ENCODE measurements at places on chromosomes 12 and 14.
A peak's percentile ranks its signal among the peaks of the same experiment; 100 is the strongest.

DNA sequence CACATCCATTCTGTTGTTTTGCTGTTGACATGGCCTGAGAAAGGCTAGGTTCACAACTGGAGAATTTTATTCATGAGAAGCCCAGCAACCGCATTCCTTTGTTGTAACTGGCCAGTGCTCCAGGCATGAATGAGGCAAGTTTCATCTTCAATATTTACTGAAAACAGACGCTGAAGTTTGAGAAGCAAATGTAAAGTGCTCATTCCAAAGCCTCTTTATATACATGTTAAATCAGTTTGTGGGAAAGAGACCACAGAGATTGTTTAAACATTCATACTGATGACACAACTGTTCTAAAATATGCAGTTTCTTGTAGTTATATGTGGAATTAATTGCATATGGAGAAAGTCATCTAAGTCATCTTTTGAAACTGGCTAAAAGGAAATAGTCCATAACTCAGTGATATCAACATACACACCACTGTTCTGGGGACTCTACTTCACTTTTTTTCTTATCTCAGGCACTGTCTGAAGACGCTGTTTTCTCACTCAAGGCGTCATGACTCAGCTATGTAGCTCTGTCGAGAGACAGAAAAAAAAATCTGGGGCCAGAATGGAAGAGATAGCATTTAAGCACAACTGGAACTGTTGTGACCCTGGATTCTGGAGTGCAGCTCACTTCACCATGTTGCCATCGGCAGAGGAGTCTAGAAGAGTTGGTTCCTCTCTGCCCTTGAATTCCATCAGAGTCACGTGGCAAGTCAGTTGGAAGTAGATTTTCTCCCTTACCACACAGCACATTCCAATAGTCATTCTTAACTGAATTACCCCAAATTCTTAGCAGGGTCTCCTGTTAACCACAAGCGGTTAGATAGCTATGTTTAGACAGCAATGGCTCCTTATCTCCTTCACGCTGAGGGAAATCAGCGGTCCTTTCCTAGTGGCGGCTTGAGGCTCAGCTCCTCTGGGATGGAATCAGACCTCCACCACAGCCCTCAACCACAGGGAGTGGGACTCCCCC is 258.4 kb upstream of the HMGA2 start:
- DNase-seq, result peak; percentile 77

DNA sequence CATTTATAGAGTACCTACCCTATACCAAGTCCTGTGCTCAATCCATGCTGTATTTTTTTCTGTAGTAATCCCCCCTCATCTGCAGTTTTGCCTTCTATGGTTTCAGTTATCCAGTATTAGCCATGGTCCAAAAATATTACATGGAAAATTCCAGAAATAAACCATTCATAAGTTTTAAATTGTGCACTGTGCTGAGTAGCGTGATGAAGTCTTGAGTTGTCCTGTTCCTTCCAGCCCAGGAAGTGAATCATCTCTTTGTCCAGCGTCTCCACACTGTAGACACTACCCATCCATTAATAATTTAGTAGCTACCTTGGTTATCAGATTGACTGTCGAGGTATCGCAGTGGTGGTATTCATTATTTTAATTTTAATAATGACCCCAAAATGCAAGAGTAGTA is 54.2 kb downstream of the SUDS3 start:
- DNase-seq, result no peak

- DNase-seq, result no peak
Measured at GRCh38 chr14:32166029-32166428, 35.8 kb upstream of the RNU6-7 start.

DNA sequence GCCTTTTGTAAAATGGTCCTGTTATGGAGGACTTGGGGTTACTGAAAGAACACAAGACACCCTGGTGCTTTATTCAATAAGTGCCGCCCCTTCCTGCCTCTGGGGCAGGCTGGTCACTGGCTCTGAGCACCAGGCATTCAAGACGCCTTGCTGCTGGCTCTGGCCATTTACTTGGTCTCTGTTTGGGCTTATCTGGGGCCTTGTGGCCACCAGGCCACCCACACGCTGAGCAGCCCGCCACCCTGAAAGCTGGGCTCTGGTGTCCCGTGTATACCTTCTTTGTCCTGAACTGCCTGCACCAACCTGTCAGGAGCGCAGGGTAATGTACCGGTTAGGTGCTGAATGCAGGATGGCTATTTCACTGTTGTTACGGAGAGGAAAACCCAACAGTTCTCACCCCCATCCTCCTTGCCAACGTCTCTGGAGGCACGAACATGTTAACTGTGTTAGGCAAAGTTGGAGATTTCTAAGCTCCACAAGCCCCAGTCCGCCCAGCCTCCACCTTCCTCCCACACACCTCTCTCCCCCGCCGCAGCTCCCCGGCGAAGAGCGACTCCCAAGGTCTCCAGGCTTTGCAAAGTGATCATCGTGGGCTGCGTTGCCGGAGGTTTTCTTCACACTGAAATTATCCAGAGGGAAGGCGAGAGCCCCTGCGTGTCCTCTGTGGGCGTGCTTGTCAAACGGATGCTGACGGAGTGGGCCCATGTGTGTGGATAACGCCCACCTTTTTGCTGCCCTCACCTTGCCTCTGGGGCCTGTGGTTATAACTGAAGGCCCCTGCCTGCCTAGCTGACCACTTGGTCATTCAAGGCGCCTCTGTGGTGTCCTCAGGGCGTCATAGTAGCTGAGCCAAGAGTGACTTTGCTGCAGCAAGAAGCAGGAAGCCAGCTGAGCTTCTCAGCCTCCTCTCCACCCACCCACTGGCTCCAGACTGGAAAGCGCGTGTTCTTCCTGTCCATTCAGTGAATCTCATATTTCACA is 18.8 kb upstream of the BEGAIN start:
- DNase-seq, result no peak

DNA sequence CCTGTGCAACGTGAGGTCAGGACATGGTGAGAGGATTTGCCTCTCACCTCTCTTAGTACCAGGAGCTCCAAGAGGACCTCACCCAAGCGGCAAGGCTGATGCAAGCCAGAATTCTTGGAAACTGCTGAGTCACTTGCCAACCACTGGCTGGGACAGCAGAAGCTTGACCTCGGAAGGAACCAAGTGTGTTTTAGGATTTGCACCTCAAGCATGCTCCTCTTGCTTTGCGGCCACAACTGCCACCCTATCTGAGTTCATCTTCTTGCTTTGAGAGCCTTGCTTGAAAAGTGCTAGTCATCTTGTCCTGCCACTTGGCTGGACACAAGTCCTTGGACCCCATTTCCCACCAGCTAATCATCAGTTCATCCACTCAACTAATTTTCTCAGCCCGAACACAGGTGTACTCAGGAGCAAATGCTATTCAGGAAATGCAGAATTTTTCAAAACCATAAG is 195.8 kb downstream of the SLC25A21 start:
- DNase-seq, result peak; percentile 49

DNA sequence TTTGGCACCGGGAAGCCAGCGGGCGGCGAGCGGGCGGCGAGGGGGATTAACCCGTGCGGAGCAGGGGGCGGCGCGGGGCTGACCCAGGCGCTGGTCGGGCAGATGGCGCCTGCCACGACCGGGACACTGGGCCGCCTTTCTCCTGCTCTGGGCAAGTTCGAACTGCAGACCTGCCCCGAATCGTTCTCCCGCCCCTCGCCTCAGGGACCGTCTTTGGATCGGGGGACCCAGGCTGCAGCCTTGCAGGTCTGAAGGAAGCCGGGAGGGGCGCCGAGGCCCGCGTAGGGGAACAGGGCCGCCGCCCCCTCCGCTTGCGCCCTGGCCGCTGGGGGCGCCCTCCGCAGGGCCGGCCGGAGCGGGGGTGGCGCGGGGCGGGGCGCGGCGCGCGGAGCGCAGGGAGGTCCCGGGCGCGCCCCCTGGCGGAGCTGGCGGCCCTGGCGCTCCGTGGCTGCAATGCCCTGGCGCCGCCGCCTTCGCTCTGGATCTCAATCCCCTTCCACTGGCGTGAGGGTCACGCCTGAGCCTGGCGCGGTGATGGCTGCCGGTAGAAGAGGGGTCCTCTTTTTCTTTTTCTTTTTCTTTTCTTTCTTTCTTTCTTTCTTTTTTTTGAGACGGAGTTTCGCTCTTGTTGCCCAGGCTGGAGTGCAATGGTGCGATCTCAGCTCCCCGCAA is 449 bp upstream of the LTBP2 start:
- peak; percentile 90 for DNase-seq

DNA sequence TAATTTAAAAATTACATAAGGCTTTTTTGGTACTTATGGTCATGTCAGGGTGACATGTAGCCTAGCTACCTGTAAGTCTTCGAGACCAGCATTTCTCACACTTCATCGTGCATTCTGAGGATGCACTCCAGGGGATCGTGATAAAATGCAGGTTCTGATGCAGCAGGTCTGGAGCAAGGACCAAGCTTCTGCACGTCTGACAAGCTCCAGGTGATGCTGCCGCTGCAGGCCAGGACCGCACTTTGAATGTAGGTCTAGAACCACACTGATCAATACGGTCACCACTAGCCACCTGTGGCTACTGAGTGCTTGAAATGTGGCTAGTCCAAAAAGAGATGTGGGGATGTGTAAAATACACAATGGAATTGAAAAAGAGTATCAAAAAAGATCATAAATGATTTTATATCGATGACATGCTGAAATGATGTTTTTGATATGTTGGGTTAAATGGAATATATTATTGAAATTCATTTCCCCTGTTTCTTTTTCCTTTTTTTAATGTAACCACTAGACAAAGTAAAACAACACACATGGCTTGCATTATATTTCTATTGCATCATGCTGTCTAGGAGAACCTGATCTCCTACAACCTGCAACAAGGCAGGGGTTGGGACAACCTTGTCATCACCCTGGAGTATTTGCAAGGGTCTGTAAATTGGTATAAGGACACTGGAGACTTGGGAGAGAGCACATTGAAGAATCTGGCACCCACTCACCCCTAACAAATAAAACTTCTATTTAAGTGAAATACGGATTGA is 142.4 kb downstream of the DPF3 start:
- no peak for DNase-seq

DNA sequence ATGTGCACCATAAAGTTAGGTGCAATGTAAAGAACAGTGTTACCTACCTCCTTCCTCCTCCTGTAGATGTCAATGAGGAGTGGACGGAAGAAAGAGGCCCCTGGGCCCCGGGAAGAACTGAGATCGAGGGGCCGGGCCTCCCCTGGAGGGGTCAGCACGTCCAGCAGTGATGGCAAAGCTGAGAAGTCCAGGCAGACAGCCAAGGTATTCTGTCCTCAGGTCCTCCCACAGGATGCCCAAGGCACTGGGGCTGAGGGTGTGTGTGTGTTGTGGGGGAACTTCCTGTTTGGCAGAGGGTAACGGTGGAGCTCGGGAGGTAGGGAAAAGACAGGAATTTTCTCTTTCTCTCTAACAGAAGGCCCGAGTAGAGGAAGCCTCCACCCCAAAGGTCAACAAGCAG is 6.4 kb downstream of the ATN1 start:
- DNase-seq, result no peak

GRCh38 chr14:100304825-100305323 is 1.4 kb downstream of the SLC25A29 start:
- DNase-seq, result peak; percentile 34

DNA sequence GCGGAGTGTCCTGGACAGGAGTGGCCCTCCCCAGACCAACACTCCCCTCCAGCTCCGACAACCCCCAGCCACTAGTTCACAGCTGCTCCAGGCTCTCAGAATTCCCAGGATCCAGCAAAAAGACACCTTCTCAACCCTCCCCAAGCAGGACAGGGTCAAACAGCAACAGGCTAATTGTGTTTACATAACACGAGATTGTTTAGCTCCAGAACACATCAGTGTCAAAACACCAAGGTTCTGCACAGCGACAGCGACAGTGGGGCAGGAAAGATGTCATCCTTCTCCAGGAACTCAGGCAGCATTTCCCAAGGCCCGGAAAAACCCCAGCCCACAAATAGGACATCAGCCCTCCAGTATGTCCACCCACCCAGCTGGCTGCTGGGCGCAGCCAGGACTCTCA is 16.5 kb downstream of the ITPK1 start:
- no peak for DNase-seq

- DNase-seq, result peak; percentile 84
Measured at GRCh38 chr12:84070292-84070691, 842.3 kb downstream of the SLC6A15 start.

DNA sequence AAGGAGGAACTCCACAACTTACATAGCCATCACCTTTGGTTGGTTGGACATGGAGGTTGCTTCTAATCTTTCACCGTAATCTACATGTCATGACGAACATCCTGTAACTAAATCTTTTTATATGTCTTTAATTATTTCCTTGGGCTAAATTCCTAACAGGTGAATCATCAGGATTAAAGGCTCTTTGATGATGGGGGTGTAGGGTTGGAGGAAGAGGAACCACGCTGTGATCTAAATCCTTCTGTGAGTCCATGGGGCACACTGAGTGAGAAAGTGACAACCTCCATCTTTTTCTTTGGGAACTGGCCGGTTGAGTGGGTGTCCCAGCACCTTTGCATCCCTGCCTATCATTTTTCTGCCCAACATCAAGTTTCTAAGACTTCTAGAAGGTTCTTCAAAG is 31.1 kb upstream of the MAP1LC3B2 start:
- no peak for DNase-seq

- DNase-seq, result no peak
Measured at GRCh38 chr14:65349100-65349499, 63.4 kb upstream of the FUT8 start.

- DNase-seq, result no peak
Measured at GRCh38 chr14:104291123-104292000, 153.0 kb downstream of the KIF26A start.

GRCh38 chr12:52023182-52023975 is 16.6 kb downstream of the TAMALIN start:
- DNase-seq, result peak; percentile 92

DNA sequence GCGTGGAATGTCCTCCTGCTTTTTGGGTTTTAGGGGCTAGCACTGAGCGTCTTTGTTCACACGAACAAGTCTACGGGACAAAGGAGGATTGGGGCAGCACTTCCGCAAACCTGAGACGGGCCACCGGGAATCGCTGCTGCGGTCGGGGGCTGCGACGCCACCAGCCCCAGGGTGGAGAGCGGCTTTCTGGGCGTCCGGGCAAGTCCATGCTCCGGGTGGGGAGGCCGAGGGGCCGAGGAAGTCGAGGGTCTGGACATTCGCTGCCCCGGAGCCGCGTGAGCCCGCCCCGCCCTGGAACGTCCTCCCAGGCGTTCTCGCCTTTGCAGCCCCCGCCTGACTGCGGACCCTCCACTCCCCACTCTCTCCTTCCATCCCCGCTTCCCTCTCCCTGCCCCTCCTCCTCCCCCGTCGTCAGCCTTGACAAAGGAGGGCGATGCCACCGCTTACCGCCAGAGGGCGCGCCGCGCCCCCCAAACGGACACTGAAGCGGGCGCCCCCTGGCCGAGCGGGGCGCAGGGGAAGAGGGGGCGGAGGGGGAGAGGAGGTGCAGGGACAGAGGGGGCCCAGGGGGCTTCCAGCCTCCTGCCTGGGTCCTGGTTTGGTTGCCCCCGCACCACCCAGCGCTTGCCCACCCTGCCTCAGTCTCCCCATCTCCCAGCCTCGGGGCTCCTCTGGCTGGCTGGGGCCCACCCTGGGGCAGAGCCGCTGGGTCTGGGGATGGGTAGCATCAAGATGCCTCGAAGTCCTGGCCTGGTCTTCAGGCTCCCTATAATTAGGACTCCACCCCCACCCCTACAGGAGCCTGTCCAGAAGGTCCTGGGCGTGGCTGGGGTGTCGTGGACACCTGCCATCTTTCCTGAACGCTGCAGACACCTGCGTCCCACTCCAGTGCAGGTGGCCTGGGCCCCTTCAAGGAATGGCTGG is 39.1 kb upstream of the INF2 start:
- DNase-seq, result peak; percentile 92
